ENCODE measurements at places on chromosomes 3 and 15.

DNA sequence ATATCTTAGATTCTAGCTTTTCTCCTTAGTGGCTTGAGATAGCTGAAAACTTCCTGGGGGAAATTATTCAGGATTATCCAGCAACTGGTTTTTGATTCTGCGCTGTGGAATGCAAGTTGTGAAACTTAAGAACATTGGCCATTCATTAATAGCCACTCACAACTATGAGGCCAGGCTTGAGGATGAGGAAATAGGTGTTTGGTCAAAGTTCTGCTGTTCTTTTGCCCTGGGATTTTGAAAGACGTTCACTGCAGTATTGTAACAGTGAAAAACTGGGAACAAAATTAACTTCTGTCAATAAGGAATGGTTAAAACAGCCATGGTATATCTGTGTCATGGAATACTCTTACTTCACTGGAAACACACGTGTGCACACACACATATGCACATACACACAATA is 44.1 kb downstream of the CTXND1 start:
- DNase-seq, result no peak

DNA sequence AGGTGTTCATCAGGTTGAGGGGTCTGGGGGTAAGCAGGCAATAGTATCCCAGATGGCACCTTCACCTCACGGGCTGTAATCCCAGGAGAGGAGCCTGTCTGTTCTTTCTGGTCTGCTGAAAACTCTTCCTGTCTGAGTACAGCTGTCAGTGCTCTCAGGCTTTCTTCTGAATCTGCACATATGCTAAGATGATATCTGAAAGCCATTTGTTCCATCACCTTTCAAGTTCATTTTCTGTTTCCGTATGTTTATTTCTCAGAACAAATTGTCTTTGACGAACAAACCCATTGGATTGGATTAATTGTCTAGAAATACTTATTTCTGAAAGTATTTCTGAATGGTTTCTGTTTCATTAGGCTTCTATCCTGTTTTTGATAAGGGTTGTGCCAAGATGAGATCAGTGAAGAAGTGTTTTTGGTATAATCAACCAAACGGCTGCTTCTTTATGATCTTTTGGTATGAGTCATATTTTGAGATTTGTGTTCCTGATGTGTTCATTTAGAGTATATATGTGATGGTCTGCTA is 13.3 kb downstream of the ZNF592 start:
- no peak for DNase-seq

GRCh38 chr15:89089316-89090230 is 1.3 kb downstream of the ABHD2 start:
- DNase-seq, result no peak

DNA sequence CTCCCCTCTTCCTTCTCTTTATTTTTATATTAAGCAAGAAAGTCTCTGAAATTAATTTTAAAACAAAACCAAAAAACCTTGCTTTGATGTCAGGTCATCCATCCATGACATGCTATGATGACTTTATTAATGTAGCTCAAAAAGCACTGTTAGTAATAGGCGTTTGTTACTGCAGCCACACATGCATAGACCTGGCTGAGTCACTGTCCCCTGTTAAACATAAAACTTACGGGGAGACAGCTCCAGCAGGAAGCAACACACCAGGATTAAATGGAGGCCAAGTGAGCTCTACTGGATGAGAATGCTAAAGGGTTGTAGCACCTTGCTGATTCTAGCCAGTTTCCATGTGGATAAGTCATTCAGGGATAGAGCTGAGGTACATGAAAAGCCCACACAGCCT is 661.1 kb downstream of the MAGI1 start:
- no peak for DNase-seq

- no peak for DNase-seq
These were observed 75.5 kb upstream of the IQSEC1 start for GRCh38 chr3:13148561-13149329.

DNA sequence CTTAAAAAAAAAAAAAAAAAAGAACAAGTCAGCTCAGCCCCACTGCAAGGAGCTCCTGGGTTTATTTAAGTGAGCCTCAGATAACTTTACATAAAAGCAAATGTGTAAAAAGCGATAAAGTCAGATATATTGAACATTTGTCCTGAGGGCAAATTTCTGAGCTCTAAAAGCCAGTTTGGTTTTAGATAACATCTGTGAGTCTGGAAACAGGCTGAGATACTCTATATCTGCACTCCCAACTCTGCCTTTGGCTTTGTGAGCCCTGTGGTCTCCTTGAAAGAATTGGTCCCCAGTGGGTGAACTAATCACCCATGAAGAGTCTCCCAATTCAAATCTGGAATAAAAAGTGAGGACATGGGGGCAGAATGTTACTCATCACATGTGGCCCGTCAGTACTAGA is 104.6 kb downstream of the APBA2 start:
- DNase-seq, result no peak

DNA sequence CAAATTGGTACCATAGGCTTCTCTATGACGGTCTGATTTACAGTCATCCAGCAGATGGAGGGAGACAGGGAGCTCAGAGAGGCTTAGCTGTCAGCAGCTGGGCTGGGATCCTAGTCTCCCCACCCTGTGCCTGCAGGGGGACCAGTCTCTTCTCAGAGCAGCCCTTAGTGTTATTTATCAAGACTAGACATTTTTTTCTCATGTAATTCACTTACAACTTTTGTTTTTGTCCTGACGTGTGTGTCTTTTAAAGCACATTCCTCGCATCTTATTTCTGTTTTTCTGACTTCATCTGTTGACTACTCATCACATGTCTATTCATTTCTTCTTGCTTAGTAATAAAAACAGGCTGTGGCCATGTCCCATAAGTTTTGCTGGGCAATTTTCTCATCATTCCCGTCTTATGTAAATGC is 116.1 kb downstream of the KLF13 start:
- no peak for DNase-seq

DNA sequence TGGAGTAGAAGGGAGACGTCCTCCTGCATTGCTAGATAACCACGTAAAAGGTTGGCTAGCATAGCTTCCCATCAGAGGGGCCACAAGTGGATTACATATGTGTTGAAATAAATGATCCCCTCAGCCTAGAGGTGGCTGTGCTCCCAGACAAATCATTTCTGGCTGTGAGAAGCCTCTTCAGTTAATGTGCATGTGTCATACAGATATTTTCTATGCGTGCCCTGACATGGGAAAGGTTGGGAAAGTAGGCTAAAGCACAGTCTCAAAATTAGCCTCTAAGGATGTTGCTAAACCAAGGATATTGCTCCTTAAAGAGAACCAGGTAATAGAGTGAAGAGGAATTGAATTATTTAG is 17.8 kb downstream of the USP3 start:
- DNase-seq, result no peak

GRCh38 chr15:71549091-71549490 is 261.3 kb upstream of the NR2E3 start:
- DNase-seq, result no peak

- DNase-seq, result no peak
These were observed 375.9 kb downstream of the MCTP2 start for GRCh38 chr15:94607176-94607654.

GRCh38 chr15:32030795-32031194 is 480 bp downstream of the CHRNA7 start:
- no peak for DNase-seq
